ENCODE measurements at places on chromosomes 6 and 20.

DNA sequence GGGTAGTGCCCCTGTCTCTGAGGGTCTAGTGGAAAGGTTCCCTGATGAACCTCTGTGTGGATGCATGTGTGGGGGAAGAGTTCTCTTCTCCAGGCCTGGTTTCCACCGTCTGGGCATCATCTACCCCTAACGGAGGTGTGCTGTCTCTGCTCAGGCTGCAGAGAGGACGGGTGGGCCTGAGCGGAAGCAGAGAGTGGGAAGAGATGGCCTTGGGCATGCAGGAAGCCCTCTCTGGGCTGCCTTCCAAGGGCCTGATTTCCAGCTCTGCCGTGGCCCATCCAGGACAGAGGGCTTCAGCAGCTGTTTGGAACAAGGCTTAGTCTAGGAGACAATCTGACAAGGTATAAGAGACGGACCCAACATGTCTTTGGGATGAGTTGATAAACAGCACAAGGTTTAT is 220.1 kb upstream of the DTNBP1 start:
- no peak for DNase-seq

GRCh38 chr20:20740541-20740940 is 28.1 kb upstream of the RALGAPA2 start:
- no peak for DNase-seq

GRCh38 chr6:151765444-151765886 is 42.0 kb upstream of the ESR1 start:
- DNase-seq = peak; percentile 29

GRCh38 chr6:46051962-46052361 is 36.3 kb upstream of the CLIC5 start:
- DNase-seq = no peak

DNA sequence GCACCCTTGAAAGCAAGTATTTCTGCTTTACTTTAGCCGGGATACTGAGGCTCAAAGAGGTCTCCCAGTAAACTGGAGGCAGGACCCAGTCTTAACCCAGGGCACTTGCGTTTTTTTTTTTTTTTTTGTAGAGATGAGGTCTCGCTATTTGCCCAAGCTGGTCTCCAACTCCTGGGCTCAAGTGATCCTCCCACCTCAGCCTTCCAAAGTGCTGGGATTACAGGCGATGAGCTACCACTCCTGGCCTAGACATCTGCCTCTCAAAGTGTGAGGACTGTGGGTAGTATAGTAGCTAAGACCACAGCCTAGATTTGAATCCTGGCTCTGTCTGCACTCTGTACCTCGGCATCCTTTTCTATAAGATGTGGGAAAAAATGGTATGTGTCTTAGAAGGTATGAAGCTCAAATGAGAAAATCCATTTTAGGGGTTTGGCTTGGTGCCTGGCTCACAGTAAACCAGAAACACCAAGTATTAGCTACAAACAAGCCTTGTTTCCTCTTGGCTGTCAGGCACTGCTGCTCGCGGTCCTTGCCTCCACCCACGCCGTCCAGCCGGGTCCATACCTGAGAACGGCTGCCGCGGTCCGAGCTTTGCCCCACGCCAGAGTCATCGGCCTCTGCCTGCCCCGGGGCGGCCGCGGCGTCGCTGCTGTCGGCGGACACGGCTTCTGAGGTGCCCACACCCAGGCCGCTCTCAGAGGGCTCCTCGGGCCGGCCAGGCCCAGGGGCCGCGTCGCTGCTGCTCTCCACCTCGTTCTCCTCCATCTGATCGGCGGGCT is 1.2 kb downstream of the ZNF335 start:
- peak; percentile 24 for DNase-seq

DNA sequence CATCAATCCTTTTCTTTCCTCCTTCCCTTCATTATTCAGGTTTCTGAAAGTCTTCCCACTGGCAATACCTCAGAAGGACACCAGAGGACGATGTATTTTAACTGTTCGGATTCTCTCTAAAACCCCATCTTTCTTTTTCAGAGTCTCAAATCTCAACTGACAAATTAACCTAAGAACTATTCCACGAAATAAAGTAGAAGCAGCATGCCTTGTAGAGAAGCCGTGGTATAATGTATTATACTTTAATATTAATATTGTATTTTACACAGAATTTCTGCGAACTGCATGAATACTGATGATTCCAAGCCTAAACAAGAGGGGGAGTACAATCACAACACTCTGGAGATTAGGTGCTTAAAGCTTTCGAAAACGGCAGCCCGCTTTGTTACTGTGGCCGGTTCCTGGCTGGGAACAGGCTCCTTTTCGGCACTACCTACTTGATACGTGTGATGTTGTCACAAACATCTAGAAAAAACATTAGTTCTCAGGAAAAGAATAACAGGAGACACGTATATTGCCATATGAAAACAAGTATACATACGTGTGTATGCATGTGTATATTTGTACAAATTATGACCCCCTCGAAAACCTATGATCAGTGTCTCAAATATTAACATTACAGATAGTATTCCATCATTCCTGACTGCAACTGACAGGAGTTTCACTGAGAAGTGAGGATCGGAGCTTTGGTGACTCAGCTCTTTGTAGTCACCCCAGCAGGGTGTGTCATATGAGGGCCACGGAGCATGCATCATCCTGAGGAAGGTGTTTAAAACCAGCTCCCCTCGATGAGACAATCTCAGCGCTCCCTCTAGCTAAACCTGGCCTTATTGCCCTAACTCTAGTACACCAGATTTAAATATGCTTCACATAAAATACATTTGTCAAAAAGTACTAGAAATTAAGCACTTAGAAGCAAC is 319.7 kb upstream of the TCF21 start:
- no peak for DNase-seq

- no peak for DNase-seq
Observed at GRCh38 chr6:26217714-26218075, 130.5 kb downstream of the HFE start.

DNA sequence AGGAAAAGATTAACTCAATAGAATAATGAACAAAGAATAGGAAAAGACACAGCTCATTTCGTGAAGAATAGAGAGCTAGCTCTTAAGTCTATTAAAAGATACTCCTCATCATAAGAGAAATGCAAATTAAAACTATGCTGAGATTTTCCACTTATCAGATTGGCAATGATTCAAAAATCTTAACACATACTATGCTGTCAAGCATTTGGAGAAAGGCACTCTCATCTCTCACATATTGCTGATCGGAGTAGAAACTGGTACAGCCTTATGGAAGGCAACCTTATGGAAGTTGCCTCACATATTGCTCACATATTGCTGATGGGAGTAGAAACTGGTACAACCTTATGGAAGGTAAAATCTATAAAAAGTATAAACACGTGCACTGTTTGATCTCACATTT is 21.4 kb upstream of the PLAGL1 start:
- no peak for DNase-seq

GRCh38 chr20:57742507-57743181 is 32.8 kb upstream of the PMEPA1 start:
- DNase-seq = no peak

- DNase-seq = no peak
Observed at GRCh38 chr6:118621799-118622470, 29.5 kb downstream of the CEP85L start.

- no peak for DNase-seq
Observed at GRCh38 chr6:123338394-123338793, 298.4 kb downstream of the TRDN start.

DNA sequence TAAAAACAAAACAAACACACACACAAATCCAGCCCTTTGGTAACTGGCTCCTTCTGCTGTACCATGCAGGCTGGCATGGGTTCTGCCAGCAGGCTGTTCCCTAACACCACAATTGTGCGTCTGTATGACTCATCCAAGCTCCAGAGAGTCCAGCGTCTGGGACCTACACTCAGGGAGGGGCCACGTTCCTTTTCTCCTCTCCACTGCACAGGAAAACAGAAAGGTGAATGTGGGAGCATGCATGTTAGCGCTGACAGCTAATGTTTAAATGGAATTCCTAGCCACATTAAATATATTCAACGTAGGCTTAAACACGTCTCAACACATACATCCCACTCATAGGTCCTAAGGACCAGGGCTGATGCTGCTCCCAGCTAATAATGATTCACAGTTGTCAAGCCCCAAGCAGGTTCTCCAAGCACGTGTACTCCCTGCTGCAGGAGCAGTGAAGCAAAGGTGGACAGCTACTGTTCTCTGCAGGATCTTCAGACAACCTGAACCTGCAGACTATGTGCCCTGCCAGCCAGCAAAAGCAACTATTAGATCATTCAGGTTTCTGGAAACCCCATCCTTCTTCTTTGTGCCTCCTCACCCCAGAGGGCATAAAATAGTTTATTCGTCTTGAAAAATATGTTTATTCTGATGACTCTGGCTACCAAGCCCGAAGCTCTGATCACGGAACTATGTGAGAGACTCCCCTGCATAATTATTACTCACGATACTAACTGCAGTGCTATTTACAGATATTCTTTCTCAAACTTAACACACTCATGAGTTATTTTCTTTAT is 20.9 kb downstream of the MAP1LC3A start:
- DNase-seq = no peak

- DNase-seq = no peak
Observed at GRCh38 chr20:22536141-22536828, 48.1 kb downstream of the FOXA2 start.

DNA sequence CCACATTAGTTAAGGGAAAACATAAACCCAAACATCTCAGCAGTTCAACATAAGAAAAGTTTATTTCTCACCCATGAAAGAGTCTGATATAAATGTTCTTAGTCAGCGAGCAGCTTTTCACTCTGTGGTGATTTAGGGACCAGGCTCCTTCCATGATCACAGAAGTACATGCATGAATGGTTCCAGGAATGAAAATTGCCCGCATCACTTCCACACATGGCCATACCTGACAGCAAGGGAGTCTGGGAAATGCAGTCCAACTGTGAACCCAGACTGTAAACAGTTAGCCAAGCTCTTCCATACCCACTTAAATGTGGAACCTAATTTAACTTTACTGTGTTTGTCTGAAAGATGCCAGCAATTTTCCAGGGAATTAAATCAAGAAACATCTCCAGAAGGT is 353.9 kb downstream of the HACE1 start:
- DNase-seq = no peak

- DNase-seq = no peak
Observed at GRCh38 chr6:4773181-4773580, 3.0 kb upstream of the CDYL start.

- no peak for DNase-seq
Observed at GRCh38 chr20:50446351-50447101, 63.7 kb upstream of the PTPN1 start.

GRCh38 chr6:149012040-149012545 is 265.3 kb downstream of the UST start:
- no peak for DNase-seq

DNA sequence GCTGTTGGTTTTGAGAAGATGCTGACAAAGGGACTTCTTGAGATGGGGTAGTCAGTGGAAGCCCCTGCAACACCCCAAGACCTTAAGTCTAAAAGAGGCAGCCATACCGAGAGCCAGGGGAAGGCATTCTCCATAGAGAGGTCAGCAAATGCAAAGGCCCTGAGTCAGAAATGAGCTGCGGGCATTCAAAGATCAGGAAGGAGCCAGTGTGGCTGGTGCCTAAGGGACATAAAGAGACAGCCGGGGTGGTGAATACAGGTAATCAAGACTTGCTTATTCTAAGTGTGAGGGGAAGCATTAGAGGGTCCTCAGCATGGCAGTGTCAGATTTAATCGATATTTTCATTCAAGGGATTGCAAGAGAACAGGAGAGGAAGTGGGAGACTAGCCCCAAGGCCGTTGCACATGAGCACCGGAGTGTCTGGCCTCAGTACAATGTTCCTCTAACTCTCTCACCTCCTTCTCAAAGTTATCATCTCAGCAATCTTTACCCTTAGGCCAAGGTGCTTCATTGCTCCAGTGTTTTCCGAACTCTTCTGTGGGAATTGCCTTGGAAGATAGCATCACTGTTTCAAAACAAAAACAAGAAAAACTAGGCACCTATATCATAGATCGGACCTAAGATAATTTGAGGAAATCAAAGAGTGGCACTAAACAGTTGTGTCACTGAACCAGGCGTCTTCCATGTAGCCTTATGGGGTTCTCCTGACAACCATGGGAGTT is 173.2 kb downstream of the DOK5 start:
- DNase-seq = no peak

DNA sequence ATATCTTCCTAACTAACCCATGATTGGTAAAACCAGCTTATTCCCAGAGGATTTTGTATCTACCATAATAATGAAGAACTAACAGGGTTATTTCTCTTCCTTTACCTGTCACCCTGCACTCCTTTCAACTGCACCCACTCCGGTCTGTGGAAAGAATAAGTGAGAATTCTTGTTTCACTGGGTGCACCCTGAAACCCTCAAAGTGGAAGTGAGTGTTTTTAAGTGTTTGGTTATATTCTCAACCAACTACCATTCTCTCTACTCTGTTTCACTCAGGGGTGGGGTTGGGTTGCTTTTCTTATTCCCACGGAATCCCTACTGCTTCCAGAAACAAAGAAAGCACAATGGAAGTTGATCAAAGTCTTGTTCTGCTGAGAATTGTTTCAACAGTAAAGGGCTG is 42.6 kb upstream of the KHDRBS2 start:
- DNase-seq = no peak

GRCh38 chr6:17803409-17803808 is 96.7 kb upstream of the NUP153 start:
- no peak for DNase-seq

DNA sequence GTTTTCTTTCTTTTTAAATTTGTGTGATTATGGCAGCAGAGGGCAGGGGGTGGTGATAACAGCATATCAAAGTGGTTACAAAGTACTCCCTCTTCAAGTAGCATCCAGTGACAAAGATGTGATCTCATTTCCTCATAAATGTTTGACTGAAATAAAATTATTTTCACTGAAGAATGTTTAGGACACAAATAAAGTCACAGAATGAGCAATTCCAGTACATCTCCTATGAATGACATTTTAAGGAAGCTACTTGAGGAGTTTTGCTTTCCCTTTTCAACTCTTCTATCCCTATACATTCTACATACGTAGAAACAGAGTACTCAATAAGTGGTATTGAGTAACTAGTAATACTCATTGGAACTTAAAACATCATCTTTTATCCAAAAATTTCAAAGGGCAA is 13.9 kb upstream of the GABRR2 start:
- no peak for DNase-seq

DNA sequence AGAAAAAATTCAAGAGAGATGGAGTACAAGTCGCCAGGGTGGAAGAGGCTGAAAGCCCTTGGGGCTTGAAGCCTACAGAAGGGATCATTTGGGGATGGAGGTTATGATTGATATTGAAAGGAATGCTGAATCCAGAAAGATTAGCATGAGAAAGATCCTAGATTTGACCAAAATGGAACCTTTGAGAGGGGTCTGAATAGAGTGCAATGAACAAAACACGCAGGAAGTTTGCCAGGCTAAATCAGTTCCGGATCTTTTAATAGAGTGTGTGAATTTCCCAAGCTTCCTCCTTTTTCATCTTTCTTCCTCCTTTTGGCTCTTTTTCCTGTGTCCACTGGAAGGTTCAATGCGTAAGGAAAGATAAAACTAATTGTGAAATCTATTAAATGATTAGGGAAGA is 15.3 kb downstream of the IPCEF1 start:
- DNase-seq = no peak
